ENCODE measurements at places on chromosomes 7 and 10. TPM values are rescaled to one million over a fixed set of nuclear protein-coding genes. Genes with fewer than 3 reads are reported as not detected.

DNA sequence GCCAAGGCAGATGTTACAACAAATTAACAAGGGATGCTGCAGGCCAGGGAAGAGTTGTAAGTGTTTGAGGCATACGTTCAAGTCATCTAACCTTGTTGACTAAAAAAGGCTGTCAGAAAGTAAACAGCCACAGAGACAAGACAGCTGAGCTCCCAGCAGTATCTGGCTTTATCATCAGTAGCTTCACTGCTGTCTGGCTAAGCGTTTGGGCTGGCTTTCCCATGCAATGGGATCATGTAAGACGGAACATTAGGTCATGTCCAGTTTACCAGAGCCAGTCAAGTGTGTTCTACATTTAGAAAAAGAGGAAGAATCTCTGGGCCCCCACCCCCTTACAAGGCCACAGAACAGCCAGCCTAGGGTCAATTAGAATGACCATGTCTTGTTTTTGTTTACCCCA, 51.3 kb upstream of the GSAP start:
- DNase-seq: no peak

- no peak for DNase-seq
These were observed 26.8 kb downstream of the ELFN1 start for GRCh38 chr7:1696671-1697498.

DNA sequence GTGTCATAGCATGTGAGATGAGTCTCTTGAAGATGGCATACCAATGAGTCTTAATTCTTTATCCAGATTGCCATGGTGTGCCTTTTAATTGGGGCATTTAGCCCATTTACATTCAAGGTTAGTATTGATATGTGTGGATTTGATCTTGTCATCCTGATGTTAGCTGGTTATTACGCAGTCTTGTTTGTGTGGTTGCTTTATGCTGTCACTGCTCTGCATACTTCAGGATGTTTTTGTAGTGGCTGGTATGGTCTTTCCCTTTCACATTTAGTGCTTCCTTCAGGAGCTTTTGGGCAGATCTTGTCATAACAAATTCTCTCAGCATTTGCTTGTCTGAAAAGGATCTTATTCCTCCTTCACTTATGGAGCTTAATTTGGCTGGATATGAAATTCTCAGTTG, 16.5 kb downstream of the FAM25A start:
- no peak for DNase-seq

- no peak for DNase-seq
These were observed 16.7 kb upstream of the PLXNA4 start for GRCh38 chr7:132592936-132593335.

PCDH15 gene
- not detected for total RNA-seq

RBM48 gene
- total RNA-seq: 4.7 TPM

OAT gene
- 28.9 TPM for total RNA-seq
